ENCODE measurements at places on chromosomes 7 and 10.
A peak's percentile ranks its signal among the peaks of the same experiment; 100 is the strongest.

DNA sequence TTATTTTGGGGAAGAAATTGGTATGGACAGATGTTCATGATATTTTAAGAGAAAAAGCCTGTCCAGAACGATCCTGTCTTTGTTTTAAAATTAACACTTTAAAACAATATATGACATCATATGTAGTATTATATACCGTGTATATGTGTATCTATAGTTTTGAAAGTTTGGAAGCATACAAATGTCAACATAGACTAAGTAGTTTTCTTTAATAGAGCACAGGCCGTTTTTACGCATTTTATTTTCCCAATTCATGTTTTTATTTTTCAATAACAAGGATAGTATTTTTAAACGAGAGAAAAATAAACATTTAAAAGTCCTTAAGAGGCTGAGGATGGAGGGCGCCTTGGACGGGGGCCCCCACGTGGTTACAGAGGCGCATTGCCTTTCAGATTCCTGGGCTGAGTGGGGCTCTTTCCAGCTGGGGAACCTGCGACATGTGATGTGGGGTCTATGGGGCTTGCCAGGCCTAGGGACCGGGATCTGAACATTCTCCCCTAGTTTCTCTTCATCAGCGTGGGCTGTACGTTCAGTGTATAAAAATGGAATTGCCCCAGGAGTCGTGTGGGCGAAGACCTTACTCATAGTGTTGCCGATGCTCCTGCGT is 127.8 kb upstream of the ZNF746 start:
- no peak for DNase-seq

DNA sequence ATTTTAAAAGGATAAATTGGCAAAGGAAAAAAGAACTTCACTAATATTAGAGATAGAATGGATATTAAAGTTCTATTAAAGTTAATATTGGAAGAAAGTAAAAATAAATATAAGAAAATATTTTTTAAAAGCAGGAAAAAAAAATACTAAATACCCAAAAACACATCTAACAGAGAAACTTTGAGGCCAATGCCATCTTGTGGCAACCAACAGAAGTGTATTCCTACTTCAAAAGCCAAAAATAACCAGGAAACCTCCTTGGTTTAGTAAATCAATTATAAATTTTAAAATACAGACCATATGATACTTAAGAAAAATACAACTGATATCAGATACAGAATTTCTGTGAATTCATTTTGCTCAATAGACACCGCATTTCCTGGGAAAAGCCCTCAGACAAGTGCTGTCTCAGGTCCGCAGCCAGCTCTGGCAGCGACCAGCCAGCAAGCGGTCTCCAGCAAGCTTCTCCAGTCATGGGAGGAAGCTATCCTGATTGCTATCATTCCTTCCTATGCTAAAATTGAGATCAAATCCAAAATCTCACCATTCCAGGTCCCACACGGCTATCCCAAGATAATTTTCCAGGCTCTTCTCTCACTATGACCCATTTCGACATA is 65.3 kb downstream of the LMBR1 start:
- DNase-seq: no peak

- DNase-seq: no peak
Measured at GRCh38 chr7:17380736-17381662, 82.5 kb downstream of the AHR start.

GRCh38 chr10:28892818-28893547 is 215.7 kb downstream of the BAMBI start:
- no peak for DNase-seq

- DNase-seq: no peak
Measured at GRCh38 chr7:122143376-122143750, 686 bp downstream of the AASS start.

DNA sequence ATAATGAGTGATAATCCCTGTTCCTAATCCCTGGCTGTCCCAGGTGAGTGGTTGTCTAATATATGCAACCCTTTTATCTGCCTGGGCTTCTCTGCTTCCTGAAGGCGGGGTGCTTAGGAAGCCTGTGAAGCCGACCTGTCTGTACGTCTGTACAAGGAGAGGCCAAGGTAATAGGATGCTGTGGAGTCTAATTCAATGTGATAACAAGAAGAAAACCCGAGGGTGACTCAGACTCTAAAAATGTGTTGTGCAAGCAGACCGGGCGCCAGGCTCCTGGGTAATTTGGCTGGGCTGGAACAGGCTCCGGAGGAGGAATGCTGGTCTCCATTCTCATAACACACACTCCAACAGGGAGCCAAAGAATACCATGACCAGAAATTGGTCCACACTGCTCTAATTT is 43.6 kb downstream of the THNSL1 start:
- DNase-seq: peak; percentile 65

GRCh38 chr7:76262683-76263402 is 39.6 kb upstream of the HSPB1 start:
- peak; percentile 38 for DNase-seq

Measured in HS-27A (cell line).